ENCODE measurements at places on chromosomes 13 and 19.
A peak's percentile ranks its signal among the peaks of the same experiment; 100 is the strongest.

GRCh38 chr13:51607165-51607564, 22.9 kb downstream of the WDFY2 start:
- DNase-seq = no peak

DNA sequence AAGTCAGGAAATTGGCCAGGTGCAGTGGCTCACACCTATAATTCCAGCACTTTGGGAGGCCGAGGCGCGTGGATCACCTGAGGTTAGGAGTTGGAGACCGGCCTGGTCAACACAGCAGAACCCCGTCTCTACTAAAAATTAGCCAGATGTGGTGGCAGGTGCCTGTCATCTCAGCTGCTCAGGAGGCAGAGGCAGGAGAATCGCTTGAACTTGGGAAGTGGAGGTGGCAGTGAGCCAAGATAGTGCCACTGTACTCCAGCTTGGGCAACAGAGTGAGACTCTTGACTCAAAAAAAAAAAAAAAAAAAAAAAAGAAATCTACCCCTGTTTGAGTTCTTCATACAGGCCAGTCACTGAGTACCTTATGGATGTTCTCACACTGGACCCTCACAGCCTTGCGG, 42.0 kb downstream of the SLC15A1 start:
- no peak for DNase-seq

DNA sequence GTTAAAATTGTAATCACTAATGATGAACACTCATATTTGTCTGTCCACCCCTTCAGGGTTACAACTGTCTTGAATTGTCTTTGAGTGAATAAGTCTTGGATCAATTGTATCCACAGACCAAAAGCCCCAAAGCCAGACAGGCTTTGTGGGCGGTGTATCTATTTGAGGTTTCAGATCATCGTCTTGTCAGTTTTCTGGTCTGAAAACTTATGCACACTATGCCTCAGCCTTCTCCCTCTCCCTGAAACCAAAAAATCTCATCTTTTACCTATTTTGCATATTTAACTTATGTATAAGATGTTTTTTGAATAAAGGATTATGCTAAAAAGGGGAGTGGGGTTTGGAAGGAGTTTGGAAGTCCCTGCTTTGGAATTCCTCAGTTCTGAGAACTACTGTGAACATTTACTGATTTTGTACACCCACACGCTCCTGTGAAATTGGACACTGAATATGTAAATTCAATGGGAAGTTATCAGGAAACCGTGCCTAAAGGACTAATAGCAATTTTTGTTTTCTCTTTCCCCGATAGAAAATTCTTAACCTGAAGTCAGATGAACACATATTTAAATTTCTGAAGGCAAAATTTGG, 52.1 kb downstream of the DPY19L3 start:
- no peak for DNase-seq

- DNase-seq = peak; percentile 84
Observed at GRCh38 chr19:10699650-10700335, 1.4 kb upstream of the QTRT1 start.

GRCh38 chr13:98746968-98747367, 5.5 kb downstream of the SLC15A1 start:
- DNase-seq = no peak

DNA sequence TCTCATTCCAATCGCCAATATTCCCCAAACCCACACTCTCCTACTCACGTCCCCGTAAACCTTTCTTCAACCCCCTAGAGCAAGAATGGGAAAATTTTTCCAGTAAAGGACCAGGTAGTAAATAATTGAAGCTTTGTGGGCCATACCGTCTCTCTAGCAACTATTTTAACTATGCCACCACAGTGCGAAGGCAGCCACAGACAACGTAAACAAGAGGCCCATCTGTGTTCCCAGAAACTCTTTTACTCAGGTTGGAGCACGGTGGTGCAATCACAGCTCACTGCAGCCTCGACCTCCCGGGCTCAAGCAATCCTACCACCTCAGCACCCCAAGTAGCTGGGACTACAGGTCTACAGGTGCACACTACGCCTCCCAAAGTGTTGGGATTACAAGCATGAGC, 3.0 kb downstream of the DPRX start:
- DNase-seq = no peak

DNA sequence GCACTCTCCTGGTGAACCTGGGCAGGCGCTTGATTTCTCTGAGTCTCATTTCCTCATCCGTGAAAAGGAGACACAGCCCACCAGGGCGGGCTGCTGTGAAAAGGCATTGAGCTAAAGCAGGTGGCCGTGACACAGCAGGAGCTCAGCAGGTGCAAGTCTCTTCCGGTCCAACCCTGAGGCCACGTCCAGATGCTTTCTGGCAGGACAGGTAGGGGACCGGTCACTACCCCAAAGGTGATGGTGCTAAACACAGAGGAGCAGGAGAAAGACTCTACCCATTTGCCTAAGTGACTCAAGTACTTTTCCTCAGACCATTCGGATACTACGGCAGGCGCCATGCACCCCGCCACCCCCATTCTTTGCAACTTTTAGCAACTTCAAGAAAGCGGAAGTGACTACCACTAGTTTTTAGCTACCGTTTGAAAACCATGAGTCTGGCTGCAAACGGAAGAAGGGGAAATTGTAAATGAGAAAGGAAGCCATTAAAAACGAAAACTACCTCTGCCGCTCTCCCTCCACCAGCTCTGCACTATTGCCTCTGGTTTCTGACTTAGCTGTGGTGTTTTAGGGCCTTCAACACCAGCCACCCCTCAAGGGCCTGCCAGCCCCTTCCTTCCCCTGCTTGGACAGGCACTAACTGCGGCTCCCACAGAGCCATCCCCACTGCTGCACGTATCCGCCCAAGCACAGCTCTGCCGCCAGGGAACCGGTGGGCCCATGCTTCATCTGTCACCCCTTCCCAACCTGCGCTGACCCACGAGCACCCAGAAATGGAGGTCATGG, 4.8 kb downstream of the PPP6R1 start:
- no peak for DNase-seq

DNA sequence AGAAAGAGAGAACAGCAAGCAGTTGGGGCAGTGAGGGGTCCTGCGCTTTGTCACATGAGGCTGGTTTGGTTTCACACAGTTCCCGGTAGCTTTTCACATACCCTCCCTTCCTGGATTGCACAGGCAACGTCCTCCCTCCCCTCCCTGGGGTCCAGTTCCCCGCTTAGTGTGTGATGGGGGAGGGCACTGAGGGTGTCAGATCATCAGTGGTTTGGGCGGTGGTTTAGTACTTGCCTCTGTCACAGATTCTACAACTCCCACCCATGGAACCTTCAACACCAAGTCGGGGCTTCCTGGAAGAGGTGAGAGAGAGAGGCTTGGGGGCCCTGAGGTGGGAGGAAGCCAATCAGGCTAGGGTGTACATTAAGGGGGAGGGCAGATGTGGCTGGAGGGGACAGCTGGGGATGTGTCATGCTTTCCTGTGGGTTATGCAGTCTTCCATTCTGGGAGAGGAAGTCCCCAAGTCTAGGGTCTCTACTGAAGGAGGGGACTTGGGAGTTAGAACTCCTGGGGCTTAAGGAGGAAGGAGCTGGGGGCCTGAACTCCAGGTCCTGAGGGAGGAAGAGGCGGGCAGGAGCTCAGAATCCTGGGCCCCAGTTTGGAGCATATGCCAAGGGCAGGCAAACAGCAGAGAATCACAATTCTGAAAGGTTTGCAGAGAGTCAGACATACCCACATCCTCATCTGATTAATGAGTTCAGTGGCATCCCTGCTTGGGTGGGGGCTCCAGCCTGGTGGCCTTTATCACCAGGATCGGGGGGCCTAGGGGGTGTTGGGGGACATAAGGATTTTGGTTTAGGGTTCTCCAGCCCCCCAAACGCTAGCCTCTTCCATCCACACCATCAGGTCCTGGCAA, at the start of gene NKG7:
Gene NKG7 (minus strand): TSS at position 6 of the 856 bp plus-strand sequence. CDS start 119 bp downstream, outside the sequence.
- no peak for DNase-seq

GRCh38 chr13:79936368-79937136, 404.4 kb downstream of the SPRY2 start:
- no peak for DNase-seq

GRCh38 chr13:60169239-60170031, 5.7 kb upstream of the DIAPH3 start:
- DNase-seq = no peak

DNA sequence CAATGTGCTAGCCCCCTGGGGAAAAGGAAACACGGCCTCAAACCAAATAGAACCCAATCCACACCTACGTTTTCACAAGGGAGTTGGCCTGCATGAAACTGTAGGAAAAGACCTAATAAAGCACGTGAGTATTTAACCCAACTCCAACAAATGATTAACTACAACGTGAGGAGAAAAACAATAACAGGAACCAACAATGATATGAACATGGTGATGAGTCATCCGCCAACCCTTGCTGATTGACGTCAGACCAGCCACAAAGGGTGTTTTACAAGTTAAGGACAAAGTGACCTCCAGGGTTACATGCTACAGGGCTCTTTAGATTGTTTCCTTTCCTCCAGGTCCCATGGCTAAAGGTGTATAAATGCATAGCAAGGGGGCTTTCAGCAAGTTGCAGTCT, 460.5 kb downstream of the COG6 start:
- DNase-seq = no peak

DNA sequence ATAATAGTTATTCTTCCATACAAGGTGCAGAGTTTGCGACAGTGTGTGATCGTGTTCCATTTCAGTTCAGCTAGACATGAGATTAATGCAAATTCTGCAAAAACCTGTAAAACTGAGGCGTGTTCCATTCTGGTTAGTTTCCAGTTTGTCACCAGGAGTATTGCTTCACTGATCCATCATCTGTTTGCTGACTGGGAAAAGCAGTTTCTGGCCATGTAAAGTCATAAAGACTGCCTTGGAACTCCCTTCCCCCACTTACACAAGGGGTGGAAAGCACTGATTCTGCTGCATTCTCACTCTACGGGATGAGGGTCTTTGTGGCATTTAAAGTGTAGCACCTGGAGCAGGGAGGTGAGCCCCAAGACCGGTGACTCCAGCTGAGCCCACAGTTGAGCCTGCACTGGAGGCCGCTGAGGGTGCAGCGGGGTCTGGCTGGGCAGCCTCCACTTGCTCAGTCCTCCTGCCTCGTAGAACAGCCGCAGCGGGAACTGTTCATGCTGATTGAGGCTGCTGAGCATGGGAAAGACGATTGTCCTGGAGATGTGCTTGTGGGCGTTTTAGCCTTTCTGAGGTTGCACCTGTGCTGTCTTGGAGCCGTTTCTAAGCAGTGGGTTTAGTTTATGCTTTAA, 2.0 kb downstream of the ZNF57 start:
- DNase-seq = no peak

GRCh38 chr19:11530432-11530831, 1.5 kb upstream of the ECSIT start:
- DNase-seq = peak; percentile 98

- DNase-seq = peak; percentile 58
Observed at GRCh38 chr13:43388282-43389034, 365.1 kb downstream of the DNAJC15 start.

DNA sequence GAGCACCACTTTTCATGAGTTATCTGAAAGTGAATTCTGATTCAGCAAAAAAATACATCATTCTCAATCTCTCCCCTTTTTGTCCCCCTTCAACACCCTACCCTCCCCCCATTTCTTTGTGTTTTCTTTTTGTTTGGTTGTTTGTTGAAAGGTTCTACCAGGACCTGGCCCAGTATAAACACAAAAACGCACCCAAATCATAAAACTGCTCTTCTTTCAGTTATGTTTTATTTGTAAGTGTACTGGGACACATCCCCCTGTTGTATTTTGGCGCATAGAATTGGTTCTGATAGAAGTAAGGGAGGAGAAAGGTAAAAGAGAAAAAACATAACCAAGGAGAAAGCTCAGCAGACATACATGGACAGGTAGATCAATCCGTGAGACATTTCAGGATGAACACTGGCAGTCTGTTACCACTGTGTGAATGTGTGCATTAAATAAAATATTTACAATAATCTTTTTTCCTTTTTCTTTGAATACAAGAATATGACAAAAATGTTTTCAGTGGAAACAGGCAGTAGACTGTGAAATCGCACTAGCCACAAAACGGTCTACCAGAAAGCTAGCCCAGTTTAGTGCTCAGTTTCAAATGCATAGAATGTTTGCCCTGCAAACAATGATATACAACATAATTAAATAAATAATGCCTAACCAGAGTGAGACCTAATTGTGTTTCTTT, 4.2 kb downstream of the POU4F1 start:
- no peak for DNase-seq

DNA sequence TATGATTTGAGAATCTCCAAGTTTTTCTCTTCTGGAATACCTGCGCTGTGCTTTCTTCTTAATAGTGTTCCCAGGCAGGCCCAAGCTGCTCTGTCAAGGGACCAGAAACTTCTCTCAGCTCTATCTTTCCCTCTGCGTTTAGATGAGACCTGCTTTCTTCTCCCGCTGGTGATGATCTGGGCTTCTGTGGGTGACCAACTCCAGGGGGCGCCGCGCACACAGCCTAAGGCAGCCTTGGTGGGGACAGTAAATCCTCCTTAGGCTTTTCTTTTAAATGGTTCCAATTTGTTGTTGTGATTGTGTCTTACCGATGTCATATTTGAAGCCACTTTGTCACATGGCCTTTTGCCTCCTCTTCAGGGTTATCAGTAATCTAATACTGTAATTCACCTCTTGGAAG, 439.4 kb upstream of the KLF12 start:
- no peak for DNase-seq

GRCh38 chr13:110129076-110129475, 177.9 kb downstream of the COL4A1 start:
- no peak for DNase-seq

DNA sequence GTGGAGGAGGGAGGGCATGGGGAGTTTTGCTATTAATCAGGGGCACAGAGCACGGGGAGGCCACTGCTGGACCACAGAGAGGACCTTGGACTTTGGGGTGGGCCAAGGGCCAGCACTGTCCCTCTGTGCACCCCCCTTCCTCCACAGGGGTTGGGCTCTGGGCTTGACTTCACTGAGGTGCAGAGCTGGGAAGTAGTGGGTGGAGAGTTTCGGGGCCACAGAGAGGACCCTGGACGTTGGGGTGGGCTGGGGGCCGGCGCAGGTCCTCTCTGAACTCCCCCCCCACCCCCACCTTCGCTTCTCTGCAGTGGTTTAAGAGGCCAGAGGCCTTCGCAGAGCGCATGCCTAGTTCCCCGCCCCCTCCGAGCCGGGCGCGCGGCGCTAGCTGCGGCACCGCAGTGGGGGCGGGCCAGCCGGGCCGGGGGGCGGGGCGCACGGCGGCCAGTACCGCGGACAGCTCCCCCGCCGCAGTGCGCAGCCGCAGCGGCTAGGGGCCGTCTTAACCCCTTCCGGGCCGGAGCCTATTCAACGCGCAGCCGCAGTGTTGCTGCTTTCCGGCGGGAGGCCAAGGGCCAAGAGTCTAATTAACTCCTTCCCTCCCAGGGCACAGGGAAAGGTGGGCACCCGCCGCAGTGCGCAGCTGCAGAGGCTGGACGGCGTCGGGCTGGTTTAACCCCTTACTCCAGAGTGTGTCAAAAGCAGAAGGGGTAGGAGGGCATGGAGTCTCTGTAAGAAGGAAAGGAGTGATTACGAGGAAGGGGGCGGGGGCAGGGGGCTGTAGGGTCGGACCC, 3.7 kb downstream of the KCNC3 start:
- DNase-seq = peak; percentile 64

DNA sequence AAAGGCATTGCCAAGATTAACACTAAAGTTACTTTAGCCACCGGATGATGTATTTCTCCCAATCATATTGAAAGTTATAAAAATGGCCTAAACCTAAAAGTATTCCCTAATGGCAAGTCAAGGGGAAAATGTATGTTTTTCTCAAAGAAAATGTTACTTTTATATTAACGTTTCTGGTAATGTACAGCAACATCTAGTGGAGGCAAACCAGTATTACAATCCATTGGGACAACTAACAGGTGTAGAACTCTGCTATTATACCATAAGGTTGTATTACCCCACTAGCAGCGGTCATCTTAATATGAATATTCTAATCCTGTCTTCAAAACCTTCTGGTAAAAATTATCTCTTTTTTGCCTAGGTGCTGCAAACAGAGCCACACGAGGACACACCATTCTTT, 69.2 kb downstream of the ZNF100 start:
- peak; percentile 44 for DNase-seq
